Mesothelial cell of epicardium (in vitro differentiated cells): ENCODE measurements at places on chromosomes 5 and 9. TPM values are rescaled to one million over a fixed set of nuclear protein-coding genes. Genes with fewer than 3 reads are reported as not detected.
A peak's percentile ranks its signal among the peaks of the same experiment; 100 is the strongest.

Gene PCDHGC3
- 80.2 to 82.9 TPM (median 80.6 TPM) in 3 replicates for total RNA-seq

Gene ARSI
- total RNA-seq, result 18.5 to 19.1 TPM (median 18.8 TPM) in 3 replicates

Gene MAMDC4
- 20.1 to 22.6 TPM (median 20.3 TPM) in 3 replicates for total RNA-seq

Gene PROB1
- 1.4 to 1.6 TPM (median 1.5 TPM) in 3 replicates for total RNA-seq

Gene RMI1
- 8.8 to 9.8 TPM (median 9.2 TPM) in 3 replicates for total RNA-seq

Gene PLPP1
- total RNA-seq, result 27.6 to 31.8 TPM (median 30.5 TPM) in 3 replicates

Gene HDAC3
- total RNA-seq, result 96.0 to 108 TPM (median 102 TPM) in 3 replicates

Gene SPACA9
- 5.5 to 5.8 TPM (median 5.7 TPM) in 3 replicates for total RNA-seq

Gene ANKRD31
- 1.1 to 1.4 TPM (median 1.3 TPM) in 3 replicates for total RNA-seq

Gene CKMT2
- total RNA-seq, result 2.3 to 2.6 TPM (median 2.6 TPM) in 3 replicates

DNA sequence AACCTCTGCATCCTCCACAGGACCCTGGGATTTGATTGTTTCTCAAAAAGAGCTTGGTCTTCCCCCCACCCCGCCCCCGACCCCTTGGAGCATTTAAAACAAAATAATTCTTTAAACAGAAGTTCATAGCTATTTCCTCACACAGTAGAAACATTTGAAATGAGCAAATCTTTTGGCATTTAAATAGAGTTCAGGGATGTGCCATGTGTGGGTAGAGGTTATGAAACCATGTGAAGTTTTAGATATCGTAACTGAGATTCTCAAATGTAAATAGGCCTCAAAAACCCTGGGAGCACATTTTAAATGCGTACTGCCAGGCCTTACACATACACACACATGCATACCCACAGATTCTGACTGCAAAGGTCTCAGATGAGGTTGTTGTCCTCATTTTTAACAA lies 66.5 kb downstream of the EPB41L4B start:
- no peak for DNase-seq

GRCh38 chr9:132562306-132562573 lies 20.2 kb upstream of the BARHL1 start:
- no peak for DNase-seq

DNA sequence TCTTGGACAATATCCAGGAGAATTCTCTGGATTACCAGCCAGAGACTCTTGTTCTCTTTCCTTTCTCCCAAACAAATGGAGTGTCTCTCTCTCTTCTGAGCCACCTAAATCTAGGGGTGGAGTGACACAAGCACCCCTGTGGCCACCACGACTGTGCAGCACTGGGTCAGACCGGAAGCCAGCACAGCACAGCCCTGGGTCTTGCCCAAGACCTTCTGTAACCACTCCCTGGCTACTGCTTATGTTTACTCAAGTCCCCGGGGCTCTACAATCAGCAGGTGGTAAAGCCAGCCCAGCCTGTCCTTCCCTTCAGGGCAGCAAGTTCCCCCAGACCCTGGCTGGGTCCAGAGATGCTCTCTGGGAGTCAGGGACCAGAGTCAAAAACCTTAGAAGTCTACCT lies 110.0 kb upstream of the TUT7 start:
- DNase-seq, result no peak

DNA sequence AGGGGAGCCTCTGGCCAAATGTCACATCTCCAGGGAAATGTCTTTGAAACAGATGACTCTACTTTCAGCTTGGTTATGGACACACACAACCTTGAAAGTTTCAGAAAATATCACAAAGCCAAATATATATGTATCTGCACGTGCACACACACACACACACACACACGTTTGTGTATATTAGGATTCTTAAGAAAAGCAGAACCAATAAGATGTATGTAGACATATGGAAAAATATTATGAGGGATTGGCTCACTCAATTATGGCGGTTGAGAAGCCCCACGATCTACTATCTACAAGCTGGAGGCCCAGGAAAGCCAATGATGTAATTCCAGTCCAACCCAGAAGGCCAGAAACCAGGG lies 194.9 kb downstream of the PALM2AKAP2 start:
- no peak for DNase-seq

- no peak for DNase-seq
These were observed 23.9 kb upstream of the PPP1R2B start for GRCh38 chr5:156826150-156826549.

- no peak for DNase-seq
These were observed 48.7 kb downstream of the NSUN2 start for GRCh38 chr5:6584101-6584645.

DNA sequence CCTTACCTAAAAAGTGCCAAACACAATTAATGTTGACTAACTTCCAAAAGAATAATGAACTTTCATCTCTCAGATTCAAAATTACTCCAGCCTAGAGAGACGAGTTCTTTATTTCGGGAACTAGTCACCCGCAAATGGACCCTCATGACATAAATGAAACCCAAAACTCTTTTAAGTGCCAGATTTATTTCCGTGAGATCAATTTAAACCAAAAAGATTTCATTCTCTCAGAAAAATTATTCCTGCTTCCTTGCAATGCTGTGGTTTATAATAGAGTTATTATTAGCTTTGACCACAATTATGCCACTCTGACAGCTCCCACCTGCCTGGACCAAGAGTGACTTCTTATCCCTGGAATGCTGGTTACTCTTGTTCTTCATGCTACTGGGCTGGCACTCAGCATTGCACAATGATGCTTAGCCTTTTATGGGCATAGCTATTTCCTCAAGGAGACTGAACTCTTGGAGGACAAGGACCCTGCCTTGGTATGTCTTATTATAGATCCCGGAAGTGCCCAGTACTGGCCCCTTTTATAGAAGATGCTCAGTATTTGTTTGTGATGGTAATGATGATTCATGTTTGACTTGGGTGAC lies 183.5 kb downstream of the SNX18 start:
- no peak for DNase-seq

GRCh38 chr9:93255994-93256877 lies 72.3 kb downstream of the WNK2 start:
- peak; percentile 32 for DNase-seq

DNA sequence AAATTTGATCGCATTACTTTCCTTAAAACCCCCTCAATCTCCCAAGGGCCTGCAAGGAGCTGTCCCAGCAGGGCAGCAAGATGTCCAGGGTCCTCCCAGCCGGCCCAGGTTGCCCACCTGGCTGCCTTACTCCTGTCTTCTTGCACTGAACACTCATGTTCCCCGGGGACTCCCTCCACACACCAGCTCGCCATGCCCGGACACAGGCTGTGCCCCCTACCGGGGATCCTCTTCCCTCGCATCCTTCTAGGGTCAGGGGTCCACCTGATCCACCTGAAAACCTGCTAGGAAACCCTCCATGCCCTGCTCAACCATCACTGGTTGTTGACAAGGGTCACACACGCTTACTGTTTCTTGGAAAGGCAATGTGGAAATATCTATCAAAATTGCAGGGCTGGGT lies 172.0 kb upstream of the MSX2 start:
- DNase-seq, result no peak

DNA sequence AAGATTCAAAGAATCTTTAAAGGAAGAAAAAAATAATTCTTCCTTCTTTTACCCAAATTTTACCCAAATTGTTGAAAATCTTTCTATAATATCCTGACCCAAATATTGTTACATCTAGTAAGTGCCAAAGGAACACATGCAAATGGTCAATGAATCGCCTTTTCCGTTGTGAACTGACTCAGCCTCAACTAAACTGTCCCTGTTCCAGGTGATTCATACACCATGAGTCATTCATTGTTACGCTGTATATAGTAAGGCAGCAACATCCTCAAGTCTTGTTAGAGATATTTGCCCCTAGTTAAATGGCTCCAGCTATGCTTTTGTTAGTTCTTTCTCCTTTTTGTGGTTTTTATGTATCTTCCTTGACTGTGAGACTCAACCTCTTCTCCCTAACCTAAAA lies 9.7 kb downstream of the PTGER4 start:
- DNase-seq, result no peak

GRCh38 chr5:60945813-60946187 lies 795 bp downstream of the NDUFAF2 start:
- DNase-seq, result no peak

DNA sequence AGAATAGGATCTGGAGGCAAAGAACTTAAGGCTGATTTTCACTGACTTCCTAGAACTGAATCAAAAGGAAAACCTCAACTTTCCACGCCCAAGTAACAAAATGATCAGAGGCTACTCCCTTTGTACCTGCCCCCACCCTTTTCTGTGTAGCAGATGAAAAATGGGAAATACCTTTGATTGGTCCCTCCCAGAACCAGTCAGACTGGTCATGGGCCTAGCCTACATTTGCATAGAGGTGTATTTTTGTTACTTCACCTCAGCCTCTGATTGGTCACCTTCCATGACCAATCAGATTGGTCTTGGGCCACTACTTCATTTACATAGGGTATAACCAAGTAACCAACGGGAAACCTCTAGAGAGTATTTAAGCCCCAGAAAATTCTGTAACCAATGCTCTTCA lies 1553.5 kb upstream of the C9orf72 start:
- DNase-seq, result no peak

GRCh38 chr5:159784993-159785392 lies 131.3 kb upstream of the ADRA1B start:
- DNase-seq, result no peak

DNA sequence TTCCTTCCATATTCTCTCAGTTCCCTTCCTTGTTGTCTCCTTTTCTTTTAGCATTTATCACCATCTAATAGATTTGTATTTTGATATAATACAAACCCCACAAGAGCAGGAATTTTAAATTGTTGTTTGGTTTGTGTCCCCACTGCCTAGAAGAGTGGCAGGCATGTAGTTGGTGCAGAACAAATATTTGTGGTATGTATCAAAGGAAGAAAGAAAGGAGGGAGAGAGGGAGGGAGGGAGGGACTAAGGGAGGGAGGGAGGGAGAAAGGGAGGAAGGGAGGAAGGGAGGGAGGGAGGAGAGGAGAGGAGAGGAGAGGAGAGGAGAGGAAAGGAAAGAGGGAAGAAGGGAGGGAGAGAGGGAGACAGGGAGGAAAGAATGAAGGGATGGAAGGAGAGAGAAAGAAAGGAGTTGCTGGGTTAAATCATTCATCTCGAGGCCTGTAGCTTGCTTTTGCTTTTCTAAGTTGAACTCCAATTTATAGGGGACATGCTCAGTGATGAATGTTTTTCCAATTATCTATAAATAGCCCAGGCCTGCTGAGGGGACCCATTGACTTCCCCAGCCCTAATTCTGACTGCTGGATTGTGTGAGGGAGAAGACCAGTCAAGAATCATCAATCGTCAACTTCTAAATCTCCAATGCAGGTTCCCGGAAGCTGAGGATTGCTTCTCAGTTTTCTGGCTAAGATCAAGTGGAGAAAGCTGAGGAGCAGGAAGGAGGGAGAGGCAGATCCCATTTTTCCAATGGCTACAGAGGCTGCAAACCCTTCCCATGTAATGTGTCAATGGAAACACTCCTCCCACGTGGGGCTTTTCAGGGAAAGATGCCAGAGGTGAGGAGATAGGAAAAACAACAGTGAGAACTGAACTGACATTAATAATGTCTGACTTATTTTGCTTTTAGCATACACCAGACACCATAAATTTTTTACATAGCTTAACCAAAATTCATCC lies 320.7 kb downstream of the ASTN2 start:
- no peak for DNase-seq

DNA sequence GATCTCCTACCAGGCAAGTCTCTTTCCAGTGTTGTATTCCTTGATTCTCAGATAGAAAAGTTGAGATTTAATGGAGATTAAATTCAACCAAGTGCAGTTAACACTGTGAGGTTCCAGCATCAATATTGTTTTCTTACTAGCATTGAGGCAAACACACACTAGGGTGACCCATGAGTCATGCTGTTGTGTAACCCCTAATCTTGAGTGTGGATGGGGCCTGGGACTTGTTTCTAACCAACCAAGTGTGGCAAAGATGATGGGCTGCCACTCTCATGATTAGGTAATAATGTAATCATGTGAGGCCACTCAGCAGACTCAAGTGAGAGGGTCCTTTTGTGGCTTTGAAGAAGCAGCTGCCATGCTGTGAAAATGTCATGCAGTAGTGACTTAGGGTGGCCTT lies 394.2 kb downstream of the IRX2 start:
- no peak for DNase-seq

- no peak for DNase-seq
These were observed 60.5 kb upstream of the EDIL3 start for GRCh38 chr5:84445049-84445685.

- DNase-seq, result no peak
These were observed 567.2 kb upstream of the MEF2C start for GRCh38 chr5:89450149-89450538.

GRCh38 chr5:125011014-125011413 lies 264.6 kb upstream of the ZNF608 start:
- no peak for DNase-seq

DNA sequence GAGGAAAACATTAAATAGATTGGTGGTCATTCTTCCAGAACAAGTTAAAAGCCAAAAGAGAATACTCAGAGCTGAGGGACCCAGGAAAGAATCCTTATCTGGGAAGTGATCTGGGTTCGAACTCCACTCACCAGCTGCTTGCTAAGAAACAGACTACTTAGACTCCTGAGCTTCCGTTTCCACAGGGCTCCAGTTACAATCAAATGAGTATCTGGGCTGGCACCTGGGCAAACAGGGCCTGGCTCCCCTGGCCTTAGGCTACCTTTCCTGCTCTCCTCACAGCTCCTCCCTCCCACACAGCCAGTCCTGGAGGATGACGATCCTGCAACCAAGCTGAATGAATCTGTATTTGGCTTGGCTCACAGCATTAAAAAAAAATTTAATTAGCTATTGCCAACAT lies 2.5 kb downstream of the MAPK9 start:
- no peak for DNase-seq

DNA sequence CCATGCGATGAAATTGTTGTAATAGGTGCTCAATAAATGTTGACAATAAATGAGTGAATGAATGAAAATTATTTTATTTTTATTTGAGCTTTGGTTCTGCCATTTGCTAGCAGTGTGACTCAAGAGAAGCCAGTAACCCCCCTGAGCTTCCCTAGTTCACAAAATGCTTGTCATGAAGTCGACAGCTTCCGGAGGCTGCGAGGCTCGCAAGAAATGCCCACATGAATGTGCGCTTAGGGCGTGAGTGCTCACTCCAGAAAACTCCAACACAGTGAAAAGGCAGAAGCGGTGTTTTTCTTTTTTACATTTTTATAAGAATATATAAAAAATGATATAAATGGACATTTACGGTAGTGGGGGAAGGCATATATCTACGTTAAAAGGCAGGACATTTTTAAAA lies 26.5 kb downstream of the CDKN2A start:
- no peak for DNase-seq

- no peak for DNase-seq
These were observed 13.1 kb downstream of the DAP start for GRCh38 chr5:10747678-10748622.
